ENCODE measurements at places on chromosomes 6 and 20. TPM values are rescaled to one million over a fixed set of nuclear protein-coding genes. Genes with fewer than 3 reads are reported as not detected.

The ABHD16B gene
- total RNA-seq: not detected

The HLA-DRA gene
- total RNA-seq: 411 TPM

The NRN1 gene
- 7.1 TPM for total RNA-seq

The MMP24 gene
- total RNA-seq: 17.8 TPM

The GRIK2 gene
- not detected for total RNA-seq

The PEX7 gene
- 7.3 TPM for total RNA-seq

The MRS2 gene
- total RNA-seq: 20.8 TPM

The WFDC12 gene
- total RNA-seq: 3.4 TPM

The RIPOR3 gene
- 5.7 TPM for total RNA-seq

The LKAAEAR1 gene
- total RNA-seq: not detected

The NEURL2 gene
- 5.3 TPM for total RNA-seq

The CYB5R4 gene
- total RNA-seq: 7.3 TPM

The VARS1 gene
- total RNA-seq: 35.2 TPM

The TTBK1 gene
- total RNA-seq: 0.07 TPM

The DEFB132 gene
- not detected for total RNA-seq

The SMLR1 gene
- 0.33 TPM for total RNA-seq

The ADAT2 gene
- 7.0 TPM for total RNA-seq

The MCHR2 gene
- not detected for total RNA-seq

The FKBP1C gene
- total RNA-seq: not detected

The DLK2 gene
- total RNA-seq: 1.9 TPM

The RNF5 gene
- total RNA-seq: 64.1 TPM

The SMIM26 gene
- 12.5 TPM for total RNA-seq

The FAM83D gene
- 2.2 TPM for total RNA-seq

The ZBTB12 gene
- 1.2 TPM for total RNA-seq

The DSP gene
- 35.4 TPM for total RNA-seq

The SOBP gene
- 18.8 TPM for total RNA-seq

The IYD gene
- 0.98 TPM for total RNA-seq
